ENCODE measurements at places on chromosomes 16 and 17.

DNA sequence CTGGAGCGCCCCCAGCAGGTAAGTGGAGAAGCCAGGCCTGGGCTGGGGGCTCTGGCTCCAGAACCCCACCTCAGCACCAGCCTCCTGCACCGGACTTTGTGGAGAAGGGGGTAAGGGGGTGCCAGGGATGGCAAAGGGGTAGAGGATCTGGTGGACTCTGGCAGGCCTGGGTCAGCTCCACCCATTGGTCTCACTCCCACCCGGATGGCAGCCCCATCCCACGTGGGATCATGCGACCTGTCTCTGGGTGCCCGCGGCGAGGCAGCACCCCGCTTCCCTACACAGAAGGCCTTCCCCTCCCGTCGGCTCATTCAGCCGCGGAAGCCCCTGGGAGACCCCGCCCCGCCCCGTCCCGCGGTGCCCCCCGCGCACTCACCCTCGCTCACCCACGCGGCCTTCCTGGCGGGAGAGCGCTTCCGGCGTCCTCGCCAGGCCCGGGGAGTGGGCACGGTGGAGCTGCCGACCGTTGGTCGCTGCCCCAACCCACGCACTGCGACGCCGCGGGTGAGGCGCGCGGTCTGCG is 498 bp upstream of the PLEKHG4 start:
- peak; percentile 44 for DNase-seq

DNA sequence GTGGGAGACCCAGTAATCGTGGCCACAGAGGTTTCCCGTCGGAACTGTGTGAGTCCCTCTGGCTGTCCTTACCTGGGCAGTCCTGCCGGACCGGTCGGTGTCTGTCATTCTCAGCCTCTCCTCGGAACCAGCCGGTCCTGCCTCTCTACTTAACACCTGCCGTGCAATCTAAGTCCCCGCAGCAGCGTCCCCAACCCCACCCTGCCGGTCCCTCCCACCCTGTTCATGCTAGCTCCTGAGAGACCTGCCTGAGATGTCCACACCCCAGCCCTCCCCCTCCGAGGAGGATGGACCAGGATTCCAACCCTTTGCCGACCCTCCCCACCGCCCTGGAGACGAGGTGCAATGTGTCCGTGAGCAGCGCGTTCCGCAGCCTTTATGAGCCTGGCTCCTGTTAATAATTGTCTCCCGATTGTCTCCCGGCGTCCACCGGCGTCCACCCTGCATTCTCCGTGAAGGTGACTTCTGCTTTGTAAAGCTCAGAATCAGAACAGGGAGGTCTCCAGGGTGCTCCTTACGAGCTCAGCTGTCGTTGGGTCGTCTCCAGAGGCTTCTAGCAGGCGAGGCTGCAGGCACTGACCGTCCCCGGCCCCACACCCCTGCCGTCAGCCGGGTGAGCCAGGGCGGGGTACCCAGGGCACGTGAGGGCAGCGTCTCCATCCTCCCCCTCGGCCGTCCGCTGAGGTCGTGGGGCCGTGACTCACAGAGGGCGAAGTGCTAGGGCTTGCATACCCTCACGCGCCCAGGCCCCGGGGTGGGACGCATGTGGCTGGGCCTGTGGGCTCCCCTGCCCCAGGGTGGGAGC is 10.1 kb downstream of the METRNL start:
- DNase-seq, result no peak

DNA sequence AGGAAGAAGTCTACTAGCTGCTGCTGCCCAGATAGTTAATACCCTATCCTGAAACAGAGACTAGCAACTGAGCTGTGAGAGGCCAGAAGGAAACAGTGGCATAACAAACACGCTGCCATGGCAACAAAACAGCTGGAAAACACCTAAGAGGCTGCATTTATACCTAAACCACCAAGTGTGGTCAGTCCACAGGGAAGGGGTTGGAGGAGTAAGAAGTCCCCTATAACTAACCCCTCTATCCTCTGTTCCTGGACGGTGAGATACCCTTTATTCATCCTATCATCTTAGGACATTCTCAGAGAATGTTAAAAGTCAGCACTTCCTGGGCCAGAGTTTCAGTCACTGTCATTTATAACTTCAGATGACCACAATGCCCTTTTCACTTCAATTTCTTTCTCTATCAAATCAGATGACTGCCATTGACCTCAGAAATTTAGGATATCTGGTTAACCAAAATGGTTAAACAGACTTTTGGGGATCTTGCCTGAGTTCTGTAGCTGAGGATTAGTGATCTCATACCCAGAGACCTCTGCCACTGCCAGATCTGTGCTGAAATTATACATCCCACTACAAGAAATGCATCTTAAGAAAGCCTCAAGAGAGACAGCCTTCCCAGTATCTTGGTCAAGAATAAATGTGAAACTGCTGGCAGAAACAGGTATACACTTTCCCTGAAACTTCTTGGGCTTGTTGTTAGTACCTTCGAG is 36.2 kb downstream of the STH start:
- no peak for DNase-seq

DNA sequence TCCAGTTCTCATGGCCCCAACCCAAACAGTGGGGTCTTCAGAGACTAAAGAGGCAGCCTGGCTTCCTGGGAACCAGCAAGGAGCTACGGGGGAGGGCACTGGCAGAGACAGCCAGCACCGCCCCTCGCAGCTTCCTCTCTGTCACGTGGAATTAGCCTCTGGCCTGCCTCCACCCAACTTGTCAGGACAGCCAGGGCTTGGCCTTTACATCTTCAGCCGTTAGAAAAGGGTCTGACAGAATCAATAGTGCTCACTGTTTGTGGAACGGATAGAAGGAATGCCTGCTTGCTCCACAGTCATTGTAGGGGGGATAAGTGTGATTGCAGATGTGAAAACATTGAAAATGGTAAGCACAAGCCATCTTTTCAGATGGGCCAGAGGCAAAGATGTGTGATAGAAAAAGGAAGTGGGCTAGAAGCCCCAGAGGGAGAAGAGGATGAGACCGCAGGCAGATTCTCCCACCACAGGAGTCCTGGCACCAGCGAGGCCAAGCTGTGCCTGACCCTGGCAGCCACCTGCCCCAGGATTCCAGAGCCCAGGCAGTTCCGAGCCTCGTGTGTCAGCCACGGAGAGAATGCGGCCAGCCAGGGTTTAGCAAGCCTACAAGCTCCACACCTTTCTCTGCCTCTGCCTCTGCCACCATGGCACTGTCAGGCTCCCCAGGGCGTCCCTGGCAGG is 18.6 kb downstream of the GRIN2C start:
- DNase-seq, result no peak

- no peak for DNase-seq
Measured at GRCh38 chr17:62751060-62751691, 56.9 kb downstream of the MARCHF10 start.

DNA sequence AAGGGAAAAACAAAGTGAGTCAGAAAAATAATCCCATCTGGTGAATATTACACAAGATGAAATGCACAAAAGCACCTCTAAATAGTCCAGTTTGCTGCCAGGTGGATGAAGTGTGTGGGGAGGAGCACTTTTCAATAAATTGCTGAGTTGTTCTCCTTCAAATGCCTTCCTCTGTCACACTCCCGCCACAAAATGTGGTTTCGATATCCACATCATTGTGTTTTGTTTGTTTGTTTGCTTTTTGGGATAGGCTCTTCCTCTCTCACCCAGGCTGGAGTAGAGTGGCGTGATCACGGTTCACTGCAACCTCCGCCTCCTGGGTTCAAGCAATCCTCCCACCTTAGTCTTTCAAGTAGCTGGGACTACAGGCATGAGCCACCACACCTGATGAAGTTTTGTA is 24.6 kb upstream of the SHISA9 start:
- DNase-seq, result no peak

DNA sequence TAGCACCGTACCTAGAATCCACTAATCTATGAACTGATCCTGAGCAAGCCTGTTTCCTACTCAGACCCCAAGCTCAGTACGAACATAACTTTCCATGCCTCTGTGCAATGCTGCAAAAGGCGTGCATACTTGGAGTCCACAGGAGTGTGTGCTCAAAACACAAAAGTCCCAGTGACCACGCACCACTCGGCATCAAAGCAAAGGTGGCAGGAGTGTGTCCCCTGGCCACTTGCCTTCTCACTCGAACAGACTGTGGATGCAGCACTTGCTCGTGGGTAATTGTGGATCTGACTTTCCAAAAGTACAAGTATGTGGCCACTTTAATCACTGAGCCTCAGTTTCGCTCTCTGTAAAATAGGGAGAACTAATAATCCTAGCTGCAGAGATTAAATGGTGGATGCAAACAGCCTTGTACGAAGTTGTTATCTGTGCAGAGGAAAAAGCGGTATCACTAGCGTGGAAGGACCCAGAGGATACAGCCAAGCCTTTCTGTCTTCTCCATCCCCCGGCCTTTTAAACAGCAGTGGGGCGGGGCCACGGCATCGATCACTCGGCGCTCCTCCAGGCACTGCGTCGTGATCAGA is 311 bp upstream of the KDM8 start:
- DNase-seq, result peak; percentile 87

- DNase-seq, result no peak
Measured at GRCh38 chr16:1341495-1342420, 8.3 kb downstream of the BAIAP3 start.

DNA sequence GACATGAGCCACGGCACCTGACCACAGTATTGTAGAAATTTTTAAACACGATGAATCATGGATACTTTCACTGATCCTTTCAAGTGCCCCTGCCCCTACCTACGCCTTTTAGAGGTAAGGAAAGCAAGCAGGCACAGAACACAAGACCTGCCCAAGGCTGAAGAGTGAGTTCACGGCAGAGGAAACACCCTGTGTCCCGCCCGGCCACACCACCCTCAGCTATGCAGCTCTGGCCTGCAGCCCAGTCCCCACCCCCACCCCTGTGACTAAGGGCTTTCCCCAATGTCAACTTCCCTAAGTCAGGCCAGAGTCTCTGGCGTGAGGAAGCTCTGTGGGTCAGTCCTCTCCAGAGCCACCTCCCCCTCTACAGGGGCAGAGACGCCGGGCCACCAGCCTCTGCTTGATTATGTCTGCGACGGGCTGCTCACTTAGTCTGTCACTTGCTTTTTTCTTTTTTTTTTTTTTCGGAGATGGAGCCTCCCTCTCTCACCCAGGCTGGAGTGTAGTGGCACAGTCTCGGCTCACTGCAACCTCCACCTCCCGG is 8.4 kb downstream of the SLC16A5 start:
- DNase-seq, result no peak

DNA sequence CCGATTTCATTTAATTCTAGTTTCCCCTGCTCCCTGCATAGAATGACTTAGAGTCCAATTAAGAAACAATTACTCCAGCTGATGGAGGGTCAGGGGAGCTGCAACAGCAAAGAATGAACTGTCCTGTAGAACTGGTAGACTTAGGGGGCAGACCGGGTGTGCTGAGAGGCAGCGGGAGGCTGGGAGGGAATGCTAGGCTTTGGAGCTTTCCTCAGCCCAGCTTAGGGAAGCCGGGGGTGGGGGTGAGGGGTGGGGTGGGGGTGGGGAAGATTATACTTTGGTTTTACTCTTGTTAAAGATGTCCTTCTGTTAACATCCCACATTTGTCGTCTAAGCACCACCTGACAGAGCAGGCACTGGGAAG is 458.6 kb upstream of the ASIC2 start:
- no peak for DNase-seq

DNA sequence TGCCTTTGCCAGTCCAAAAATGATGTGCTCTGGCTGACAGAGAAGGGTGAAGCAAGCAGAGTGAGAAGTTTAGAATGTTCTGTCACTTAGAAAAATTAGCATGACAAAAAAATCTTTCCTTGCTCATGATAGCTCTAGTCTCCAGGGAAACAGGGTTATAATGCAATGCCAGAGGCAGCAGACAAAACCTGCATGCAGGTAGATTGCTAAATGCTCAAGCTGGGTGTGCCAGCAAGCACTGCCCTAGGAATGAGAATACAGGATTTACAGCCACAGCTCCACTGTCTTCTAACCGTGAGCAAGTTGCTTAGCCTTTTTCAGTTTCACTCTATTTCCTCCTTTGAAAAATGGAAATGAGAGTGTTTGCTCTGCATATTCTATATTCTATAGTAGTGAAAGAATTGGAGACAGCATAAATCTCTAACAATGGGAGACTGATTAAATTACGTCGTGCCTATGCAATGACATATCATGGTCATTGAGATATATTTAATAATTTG is 516.6 kb upstream of the C16orf82 start:
- no peak for DNase-seq

- no peak for DNase-seq
Measured at GRCh38 chr17:70292366-70292765, 123.0 kb downstream of the KCNJ2 start.

DNA sequence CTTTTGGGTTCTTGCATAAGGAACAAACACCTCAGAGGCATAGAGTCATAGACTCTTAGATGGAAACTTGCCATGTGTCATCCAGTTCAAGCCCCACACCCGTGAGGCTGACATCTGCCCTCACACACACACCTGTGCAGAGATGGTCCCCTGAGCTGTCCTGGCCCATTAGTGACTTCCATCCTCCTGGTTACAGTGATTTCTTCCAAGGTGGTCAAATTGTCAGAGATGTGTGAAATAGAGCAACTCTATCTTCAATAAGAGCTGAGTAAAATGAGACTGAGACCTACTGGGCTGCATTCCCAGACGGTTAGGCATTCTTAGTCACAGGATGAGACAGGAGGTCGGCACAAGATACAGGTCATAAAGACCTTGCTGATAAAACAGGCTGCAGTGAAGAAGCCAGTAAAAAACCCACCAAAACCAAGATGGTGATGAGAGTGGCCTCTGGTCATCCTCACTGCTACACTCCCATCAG is 342.2 kb upstream of the TNRC6C start:
- DNase-seq, result no peak

GRCh38 chr17:77727037-77727615 is 231.4 kb upstream of the TNRC6C start:
- DNase-seq, result no peak

DNA sequence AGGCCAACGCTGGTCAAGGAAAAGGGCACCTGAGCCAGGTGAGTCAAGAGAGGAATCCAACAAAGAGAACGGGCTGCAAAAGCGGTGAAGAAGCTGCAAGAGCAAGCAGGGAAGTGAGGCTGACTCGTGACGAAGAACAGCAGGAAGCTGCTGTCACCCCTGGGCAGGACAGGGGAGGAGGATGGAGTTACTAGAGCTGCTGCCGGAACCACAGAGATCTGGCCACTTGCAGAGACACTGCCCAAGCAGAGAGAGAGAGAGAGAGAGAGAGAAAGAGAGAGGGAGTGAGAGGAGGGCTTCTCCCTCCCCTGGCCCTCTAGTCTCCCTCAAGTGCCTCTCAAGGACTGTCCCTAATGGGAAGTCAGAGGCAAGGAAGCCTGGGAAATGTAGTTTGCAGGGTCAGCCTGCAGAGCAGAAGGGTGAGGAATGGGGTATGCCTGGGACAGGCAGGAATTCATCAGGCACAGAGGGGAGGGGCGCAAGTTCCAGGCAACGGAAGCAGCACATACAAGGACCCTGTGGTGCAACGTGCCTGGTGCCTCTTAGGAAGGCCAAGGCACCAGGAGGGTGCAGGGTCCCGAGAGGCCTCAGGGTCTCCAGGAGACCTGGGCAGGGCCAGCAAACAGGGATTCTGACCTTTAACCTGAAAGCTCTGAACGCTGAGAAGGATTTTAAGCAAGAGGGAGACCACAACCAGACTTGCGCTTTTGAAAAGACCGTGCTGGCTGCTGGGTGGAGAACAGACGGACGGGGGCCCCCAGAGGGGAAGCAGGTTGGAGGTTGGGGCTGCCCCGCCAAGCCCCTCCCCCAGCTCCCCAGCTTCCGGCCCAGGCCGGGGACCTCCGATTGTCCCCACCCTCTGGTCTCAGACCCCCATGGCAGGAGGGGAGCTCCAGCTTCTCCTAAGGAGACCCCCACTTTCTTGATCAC is 45.8 kb upstream of the CIBAR2 start:
- DNase-seq, result no peak
